ENCODE measurements at places on chromosomes 13 and 19.

GRCh38 chr19:18895038-18895823 lies 727 bp downstream of the CERS1 start:
- no peaks in the 10 kb centered on the region for H3K27me3 ChIP-seq
- peak overlapping the region; percentile 19 for H3K4me3 ChIP-seq
- H3K4me1 ChIP-seq, result no peaks in the 10 kb centered on the region
- no peak overlapping the region for H3K27ac ChIP-seq

DNA sequence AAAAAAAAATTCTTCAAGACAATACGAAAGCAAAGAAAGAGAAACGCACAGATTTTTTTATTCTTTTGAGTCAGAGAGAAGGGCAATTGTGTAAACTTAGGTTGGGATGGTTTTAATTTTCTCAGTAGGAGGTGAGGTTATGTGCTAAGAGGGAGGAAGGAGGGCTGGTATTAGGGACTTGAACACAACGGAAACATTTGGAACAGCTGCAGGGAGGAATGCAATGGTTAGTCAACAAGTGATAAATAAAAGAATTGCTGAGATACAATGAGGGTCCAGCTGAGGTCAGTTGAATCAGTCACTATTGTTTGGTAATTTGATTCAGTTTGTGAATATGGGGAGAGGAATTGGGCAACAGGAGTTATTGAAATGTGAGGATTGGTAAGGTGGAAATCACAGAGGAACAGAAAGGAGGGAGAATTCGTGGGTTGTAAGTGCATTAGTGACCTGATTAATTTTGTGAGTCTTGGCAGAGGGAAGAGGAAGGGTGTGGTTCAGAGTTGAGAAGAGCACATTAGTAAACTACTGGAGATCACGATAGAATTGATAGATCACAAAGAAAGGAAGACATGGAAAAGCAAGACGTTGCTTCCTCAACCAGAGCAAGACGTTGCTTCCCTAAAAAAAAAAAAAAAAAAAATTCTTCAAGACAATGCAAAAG lies 499.5 kb upstream of the SPRY2 start:
- no peak overlapping the region for H3K4me3 ChIP-seq
- H3K36me3 ChIP-seq, result no peaks in the 10 kb centered on the region
- peak; percentile 70 for DNase-seq
- no peak overlapping the region for H3K27ac ChIP-seq
- no peaks in the 10 kb centered on the region for H3K27me3 ChIP-seq

- no peaks in the 10 kb centered on the region for H3K4me1 ChIP-seq
- DNase-seq, result no peak
- H3K4me3 ChIP-seq, result no peak overlapping the region
- H3K27ac ChIP-seq, result no peak overlapping the region
- no peaks in the 10 kb centered on the region for H3K36me3 ChIP-seq
- H3K27me3 ChIP-seq, result no peaks in the 10 kb centered on the region
Observed at GRCh38 chr13:61989978-61990377, 574.3 kb upstream of the PCDH20 start.

GRCh38 chr13:95300625-95301182 lies 547 bp downstream of the ABCC4 start:
- peak; percentile 35 for DNase-seq
- H3K27me3 ChIP-seq, result no peaks in the 10 kb centered on the region
- peaks cover 2% of the 10 kb centered on the region for H3K4me1 ChIP-seq

DNA sequence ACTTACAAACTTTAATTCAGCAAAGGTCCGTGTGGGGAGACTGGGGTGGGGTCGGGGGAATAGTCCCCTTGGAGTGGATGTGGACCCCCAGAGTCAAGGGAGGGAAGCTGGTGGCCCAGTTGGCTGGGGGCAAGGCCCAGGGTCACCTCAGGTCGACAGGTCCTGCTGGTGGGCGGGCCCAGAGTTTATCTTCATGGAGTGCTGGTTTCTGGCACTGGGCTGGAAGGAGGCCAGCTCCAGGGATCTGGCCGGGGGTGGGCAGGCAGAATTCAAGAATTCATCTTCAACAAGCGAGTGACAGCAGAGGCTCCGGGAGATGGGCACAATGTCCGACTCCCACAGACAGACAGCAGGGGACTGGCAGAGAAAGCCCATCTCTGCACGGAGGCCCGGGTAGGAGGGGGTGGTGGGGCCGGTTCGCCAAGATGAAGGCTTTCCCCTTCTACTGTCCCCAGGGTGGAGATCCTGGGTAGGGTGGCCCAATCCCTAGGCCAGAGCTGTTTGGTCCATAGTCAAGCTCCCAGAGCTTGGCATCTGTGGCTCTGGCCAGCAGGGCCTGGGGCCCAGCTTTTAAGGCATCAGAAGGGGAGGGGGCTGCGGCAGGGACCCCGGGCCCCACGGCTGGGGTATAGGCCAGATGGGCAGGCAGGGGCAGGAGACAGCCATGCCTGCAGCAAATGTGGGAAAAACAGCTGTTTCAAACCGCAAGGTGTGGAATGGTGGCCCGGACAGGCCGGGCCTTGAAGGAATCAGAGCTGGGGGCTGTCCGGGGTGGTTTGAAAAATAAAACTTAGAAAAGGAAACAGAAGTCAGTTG lies 622 bp upstream of the FDX2 start:
- no peak overlapping the region for H3K4me3 ChIP-seq
- DNase-seq, result no peak
- H3K36me3 ChIP-seq, result peaks cover 6% of the 10 kb centered on the region
- no peaks in the 10 kb centered on the region for H3K27me3 ChIP-seq
- no peaks in the 10 kb centered on the region for H3K4me1 ChIP-seq

DNA sequence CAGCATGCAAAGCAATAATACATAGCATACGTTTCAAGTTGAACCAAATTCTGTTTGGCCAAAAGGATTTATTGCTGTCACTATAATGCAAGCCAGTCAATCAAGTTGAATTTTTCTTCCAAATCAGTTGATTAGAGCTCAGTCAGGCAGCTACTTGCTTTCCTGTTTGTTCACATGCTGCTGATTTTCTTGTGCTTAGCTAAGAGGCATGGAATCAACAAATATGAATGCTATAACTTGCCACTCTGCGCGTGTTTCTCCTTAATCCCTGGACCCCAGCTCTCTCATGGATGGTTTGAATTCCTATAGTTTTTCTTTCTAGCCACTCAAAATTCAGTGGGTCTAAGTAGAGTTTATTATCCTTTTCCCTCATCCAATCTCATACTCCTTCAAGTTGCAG lies 311.3 kb downstream of the KLF5 start:
- H3K27ac ChIP-seq, result no peak overlapping the region
- H3K36me3 ChIP-seq, result no peaks in the 10 kb centered on the region
- no peak for DNase-seq
- no peaks in the 10 kb centered on the region for H3K27me3 ChIP-seq
- H3K4me3 ChIP-seq, result no peak overlapping the region

DNA sequence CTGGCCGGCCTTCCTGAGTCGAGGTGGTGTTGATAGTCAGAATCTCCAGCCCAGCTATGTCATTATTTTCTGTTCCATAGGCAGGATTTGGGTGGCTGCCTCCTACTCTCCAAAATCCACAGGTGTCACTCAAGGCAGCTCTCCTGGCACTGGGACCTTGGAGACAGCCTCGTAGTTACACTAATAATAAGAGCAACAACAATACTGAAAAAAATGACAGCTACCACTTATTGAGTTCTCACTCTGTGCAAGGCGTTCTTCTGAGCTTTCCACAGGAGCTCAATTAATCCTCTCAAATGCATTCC lies 12.2 kb upstream of the KLK12 start:
- DNase-seq, result no peak
- no peak overlapping the region for H3K27ac ChIP-seq
- no peaks in the 10 kb centered on the region for H3K36me3 ChIP-seq
- H3K4me3 ChIP-seq, result no peak overlapping the region

GRCh38 chr13:38821770-38822551 lies 135.1 kb downstream of the FREM2 start:
- H3K27me3 ChIP-seq, result no peaks in the 10 kb centered on the region
- H3K4me1 ChIP-seq, result no peaks in the 10 kb centered on the region
- peak; percentile 66 for DNase-seq
- H3K4me3 ChIP-seq, result no peak overlapping the region
- H3K36me3 ChIP-seq, result no peaks in the 10 kb centered on the region
- H3K27ac ChIP-seq, result peak overlapping the region; percentile 6

- H3K27ac ChIP-seq, result no peak overlapping the region
- H3K36me3 ChIP-seq, result no peaks in the 10 kb centered on the region
- no peaks in the 10 kb centered on the region for H3K27me3 ChIP-seq
- no peak overlapping the region for H3K4me3 ChIP-seq
Observed at GRCh38 chr13:99392470-99393135, 85.4 kb upstream of the GPR183 start.

DNA sequence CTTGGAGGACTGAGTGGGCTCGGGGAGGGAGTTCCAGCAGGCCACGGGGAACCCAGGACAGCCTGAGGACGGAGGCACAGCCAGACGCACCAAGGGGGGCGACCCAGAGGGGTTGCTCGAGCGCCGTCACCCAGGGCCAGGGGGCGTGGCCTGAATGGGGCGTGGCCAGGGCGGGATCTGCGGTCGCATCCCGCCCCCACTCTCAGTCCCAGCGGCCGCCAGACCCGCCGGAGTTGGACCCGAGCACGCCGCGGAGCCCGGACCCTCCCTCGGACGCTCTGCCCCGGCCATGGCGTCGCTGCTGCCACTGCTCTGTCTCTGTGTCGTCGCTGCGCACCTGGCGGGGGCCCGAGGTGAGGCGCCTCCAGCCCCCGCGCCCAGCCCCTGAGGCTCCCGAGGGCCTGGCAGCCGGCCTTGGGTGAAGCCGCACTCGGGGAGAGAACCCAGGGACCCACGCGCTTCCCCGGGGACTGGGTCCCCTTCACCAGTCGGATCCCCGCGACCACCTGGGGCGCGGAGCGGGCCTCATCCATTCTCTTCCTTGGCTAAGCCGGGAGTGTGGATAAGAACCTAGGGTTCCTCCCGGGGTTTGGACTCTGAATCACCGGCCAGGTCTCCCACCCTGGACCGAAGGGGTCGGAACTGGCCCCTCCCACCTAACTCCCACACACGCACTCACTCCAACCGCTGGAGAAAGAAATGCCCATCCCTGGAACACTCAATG lies at the start of gene CILP2:
TSS of gene CILP2 (plus strand) at position 205 of the 724 bp plus-strand sequence. CDS start at position 290, 85 bp downstream.
- peaks cover 2% of the 10 kb centered on the region for H3K27me3 ChIP-seq
- H3K4me1 ChIP-seq, result peaks cover 2% of the 10 kb centered on the region
- no peak within 1 kb of the TSS for H3K4me3 ChIP-seq
- peak; percentile 69 for DNase-seq
- H3K36me3 ChIP-seq, result no peaks in the 10 kb centered on the region

- H3K4me3 ChIP-seq, result no peak overlapping the region
- H3K4me1 ChIP-seq, result no peaks in the 10 kb centered on the region
- no peak for DNase-seq
- no peaks in the 10 kb centered on the region for H3K27me3 ChIP-seq
Observed at GRCh38 chr13:94014461-94014860, 465.0 kb downstream of the DCT start.

GRCh38 chr19:18254546-18255503 lies 19.4 kb downstream of the IQCN start:
- no peak overlapping the region for H3K27ac ChIP-seq
- no peaks in the 10 kb centered on the region for H3K36me3 ChIP-seq
- H3K4me1 ChIP-seq, result no peaks in the 10 kb centered on the region
- no peak overlapping the region for H3K4me3 ChIP-seq

DNA sequence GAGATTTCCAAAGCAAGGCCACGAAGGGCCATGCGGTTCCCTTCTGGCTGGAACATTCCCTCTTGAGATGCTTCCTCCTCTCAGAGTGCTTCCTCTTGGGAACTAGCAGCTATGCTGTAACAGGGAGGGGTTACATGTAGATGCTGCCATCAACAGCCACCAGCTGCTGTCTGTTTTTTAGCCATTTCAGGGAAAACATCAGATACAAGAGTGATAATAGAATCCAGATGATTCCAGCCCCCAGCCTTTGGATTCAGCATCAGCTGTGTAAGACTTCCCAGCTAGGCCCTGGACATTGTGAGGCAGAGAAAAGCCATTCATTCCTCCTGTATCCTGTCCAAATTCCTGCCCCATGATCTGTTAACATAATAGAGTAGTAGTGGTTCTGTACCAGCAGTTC lies 8.2 kb upstream of the ZNF177 start:
- no peak for DNase-seq
- no peak overlapping the region for H3K27ac ChIP-seq
- H3K27me3 ChIP-seq, result no peaks in the 10 kb centered on the region
- H3K4me3 ChIP-seq, result no peak overlapping the region
- no peaks in the 10 kb centered on the region for H3K4me1 ChIP-seq
- no peaks in the 10 kb centered on the region for H3K36me3 ChIP-seq

All from mesendoderm (in vitro differentiated cells).